ENCODE measurements at places on chromosomes 2 and 18.
A peak's percentile ranks its signal among the peaks of the same experiment; 100 is the strongest.

- H3K4me1 ChIP-seq = no peaks in the 10 kb centered on the region
- no peak overlapping the region for H3K27ac ChIP-seq
- peaks cover 1% of the 10 kb centered on the region for H3K36me3 ChIP-seq
- DNase-seq = peak; percentile 40
- peaks cover 26% of the 10 kb centered on the region for H3K27me3 ChIP-seq
- no peak overlapping the region for H3K4me3 ChIP-seq
These were observed 7.3 kb upstream of the CNDP2 start for GRCh38 chr18:74488864-74489263.

DNA sequence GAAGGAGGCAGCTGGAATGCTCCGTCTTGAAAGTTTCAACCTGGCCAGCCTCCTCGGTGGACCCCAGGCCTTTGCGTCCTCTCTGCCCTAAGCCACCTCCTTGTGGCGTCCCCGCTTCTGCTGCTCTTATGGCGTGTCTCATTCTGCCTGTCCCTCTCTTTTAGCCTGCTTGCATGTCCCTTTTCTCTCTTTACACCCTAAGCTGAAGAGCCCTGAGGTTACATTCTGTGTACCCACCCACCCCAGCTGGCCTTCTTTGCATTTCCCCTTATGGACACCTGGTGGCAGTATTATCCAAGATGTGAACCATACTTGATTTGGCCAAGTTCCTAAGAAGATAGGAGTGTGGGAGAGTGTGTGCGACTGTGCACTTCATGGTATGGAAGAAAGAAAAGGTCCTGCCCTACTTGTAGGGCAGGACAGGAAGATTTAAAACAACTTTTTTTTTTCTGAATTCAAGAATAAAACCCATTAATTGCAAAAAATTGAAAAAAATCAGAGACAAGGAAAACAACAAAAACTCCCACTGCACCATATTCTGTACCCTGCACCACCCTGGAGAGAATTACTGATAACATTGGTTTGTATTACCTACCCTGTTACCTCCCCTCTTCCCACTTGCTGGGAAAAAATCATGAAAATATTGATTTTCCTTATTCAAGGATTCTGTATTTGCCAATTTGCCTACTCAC lies 77.4 kb downstream of the DYSF start:
- H3K4me1 ChIP-seq = peaks cover 2% of the 10 kb centered on the region
- peaks cover 15% of the 10 kb centered on the region for H3K36me3 ChIP-seq
- H3K27me3 ChIP-seq = no peaks in the 10 kb centered on the region
- H3K27ac ChIP-seq = no peak overlapping the region
- DNase-seq = no peak

DNA sequence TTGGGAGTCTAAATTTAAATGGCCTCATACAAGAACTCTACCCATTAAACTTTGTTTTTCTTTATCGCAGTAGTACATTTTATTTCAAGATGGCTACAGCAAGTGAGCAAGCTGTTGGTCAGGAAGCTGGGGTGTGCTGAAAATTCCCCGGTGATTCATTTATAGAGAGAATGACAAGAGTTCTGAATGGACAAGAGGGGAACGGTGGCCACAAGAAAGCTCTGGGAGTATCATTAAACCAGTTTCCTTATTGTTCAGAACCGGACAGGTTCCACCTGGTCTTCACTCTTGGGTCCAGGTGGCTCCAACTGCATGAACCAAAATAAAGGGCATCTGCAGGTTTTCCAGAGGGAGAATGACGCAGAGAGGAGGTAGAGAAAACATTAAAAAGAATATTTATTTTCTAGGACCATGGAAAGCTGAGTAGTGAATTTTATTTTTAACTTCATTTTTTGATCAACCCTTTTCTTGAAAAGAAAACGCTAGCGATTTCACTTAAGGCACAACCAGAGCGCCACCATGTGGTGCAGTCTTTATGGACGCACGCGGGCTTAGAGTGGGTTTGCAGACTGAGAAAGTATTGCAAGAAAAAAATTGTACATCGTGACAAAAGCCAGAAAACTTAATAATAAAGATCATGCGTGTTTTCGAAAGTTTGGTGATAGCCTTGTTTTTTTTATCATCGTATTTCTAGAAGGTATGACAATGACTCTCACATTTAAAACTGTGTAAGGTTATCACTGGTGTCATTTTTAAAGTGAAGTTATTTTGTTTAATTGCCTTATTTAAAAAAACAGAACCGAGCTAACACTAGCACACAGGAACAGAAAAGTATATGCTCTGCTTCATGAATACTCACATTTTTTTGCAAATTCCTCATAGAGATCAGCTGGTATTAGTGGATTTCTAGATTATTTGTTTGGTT lies 97.9 kb upstream of the NOL4 start:
- H3K4me1 ChIP-seq = peaks cover 3% of the 10 kb centered on the region
- no peak overlapping the region for H3K27ac ChIP-seq
- no peaks in the 10 kb centered on the region for H3K27me3 ChIP-seq
- H3K4me3 ChIP-seq = no peak overlapping the region

DNA sequence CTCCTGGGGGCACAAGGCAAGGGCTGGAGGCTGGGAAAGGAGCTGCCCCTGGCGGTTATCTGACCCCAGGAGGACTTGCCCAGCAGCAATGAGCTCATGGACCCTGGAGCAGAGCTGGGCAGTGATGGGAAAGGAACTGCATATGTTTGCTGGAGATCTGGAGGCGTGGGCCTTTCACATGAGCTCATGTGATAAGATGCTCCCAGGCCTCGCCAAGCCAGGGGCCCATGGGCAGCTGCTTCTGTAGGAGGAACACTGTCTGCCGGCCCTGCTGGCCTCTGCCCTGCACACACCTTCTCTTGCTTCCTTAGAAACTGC lies 9.0 kb upstream of the NPPC start:
- no peak overlapping the region for H3K4me3 ChIP-seq
- peak; percentile 71 for DNase-seq
- peaks cover 35% of the 10 kb centered on the region for H3K27me3 ChIP-seq
- no peaks in the 10 kb centered on the region for H3K36me3 ChIP-seq
